ENCODE measurements at places on chromosomes 2 and 18.

DNA sequence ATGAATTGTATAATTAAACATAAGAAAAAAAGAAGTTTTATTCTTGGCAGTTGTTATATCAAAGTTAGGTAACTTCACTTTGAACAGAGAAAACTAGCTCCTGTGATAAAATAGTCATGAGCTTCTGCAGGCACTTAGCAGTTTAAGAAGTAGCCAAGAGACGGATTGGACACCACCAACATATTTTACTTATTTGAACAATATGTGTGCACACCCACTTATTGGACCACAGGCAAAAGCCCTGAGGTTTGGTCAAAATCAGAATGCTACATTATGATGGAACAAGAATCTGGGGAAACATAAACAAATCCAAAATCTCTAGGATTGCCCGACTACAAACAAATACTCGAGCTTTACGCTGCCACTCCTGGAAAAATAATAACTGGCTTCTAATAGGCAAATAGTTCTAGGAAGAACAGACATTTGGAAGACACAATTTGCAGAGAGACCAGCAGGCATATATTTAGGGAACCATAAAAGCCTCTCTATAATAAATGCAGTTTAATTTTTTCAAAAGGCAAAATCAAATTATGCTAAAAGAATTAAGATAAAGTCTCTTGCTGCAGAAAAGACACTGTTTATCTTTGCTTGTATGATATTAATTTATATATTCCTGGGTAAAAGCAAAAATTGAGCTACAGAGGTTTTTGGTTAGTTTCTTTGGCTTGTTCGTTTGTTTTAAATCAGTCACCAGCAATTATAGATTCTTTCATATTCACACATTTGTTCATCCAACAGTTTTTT, 117.9 kb downstream of the CDC42EP3 start:
- DNase-seq = no peak

DNA sequence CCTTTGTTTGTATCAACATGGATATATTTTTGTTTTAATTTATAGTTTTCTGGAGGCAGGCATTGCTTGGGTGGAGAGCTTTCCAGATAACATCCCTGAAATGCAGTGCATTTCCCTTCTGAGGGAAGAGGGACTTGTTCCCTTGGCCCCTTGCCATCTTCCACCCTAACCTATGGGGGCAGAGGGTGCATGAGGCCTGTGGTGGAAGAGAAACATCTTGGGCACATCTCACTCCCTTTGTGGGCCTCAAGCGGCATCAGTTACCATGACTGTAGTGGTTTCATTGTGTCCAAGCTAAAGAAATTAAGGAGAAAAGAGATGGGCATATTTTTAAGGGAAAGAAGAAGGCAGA, 5.3 kb upstream of the RPL37A start:
- no peak for DNase-seq

DNA sequence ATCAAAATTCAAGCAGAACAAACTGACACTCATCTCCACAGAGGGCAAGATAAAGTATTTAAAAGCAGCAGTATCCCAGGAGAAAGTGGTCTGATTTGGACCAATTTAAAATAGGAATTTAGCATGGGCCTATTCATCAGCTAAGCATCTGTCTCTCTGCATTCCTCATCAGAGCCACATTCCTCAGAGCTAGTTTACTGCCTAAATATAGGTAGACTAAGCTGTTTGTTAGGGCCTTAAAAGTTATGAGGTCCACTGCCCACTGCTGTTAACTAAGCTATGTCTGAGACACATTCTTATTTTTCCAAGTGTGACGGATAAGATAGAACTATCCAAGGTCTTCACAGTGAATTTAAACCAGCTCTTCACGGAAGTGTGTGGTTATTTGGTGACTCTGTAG, 17.6 kb downstream of the NEB start:
- no peak for DNase-seq

DNA sequence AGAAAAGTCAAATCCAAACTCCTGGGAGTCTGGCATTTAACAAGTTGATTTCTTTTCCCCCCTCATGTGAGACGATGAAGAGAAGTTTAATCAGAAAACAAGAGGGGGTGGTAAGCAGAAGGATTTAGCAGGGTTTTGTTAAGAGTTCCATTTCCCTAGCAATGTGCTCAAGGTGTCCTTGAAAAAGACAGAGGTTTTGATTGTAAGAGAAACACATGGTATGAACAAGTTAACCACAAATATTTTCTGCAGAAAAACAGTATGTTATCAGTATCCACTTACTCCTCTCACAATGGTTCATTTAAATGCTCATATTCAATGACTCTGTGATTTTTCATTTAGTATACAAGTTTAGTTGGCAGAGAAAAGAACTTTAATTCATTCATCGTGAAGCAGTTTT, 26.8 kb downstream of the LAMA1 start:
- DNase-seq = no peak

DNA sequence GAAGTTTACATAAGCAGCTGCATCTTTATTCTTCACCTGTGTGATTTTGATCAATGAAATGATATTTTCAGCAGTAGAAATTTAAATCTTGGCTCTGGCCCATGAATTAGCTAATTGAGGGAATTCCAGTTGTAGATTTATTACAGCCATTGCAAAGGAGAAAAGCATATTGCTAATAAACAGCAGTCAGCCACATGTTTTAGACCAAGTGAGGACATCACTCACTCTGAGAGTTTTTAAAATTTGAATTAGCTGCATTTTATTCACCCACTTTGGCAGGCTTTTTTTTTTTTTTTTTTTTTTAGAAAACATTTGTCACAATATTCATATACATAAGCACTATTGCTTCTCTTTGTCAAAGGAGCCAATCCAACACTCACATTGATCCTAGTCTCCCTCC, 479.4 kb upstream of the VRK2 start:
- DNase-seq = no peak

DNA sequence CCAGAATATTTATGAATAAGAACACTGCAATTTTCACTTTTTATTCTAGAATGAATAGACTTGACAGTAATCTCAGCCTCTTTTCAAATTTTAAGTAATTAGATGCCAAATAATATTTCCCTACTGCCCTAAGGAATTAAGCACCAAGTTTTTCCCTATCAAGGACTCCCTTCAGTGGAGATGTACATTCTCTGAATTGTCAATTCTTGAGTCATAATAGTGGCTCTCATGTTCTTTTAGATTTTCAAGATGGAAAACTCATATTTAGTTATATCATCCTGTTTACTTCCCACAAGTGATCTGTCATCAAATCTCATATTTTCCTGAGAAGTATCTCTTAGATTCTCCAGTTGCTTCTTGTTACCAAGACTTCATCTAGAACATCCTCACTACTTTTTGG, 1248.9 kb upstream of the CHAC2 start:
- DNase-seq = no peak

- DNase-seq = no peak
These were observed 16.4 kb downstream of the POU3F3 start for GRCh38 chr2:104870100-104870975.

DNA sequence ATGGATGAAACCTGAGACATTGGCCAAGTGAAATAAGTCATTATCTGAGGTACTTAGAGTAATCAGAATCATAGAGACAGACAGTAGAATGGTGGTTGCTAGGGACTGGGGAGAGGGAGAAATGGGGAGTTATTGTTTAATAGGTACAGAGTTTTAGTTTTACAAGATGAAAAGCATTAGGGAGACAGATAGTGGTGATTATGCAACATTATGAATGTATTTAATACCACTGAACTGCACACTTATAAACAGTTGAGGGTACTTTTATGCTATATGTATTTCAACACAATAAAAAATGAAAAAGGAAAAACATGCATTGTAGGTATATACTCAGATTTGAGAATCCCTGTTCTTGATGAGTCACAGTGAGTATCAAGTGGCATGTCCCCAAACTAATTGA, 59.7 kb downstream of the EPC2 start:
- DNase-seq = no peak

- no peak for DNase-seq
These were observed 62.9 kb downstream of the POMC start for GRCh38 chr2:25105336-25106085.
